ENCODE measurements at places on chromosomes 13 and 19.

- DNase-seq, result no peak
These were observed 11.8 kb upstream of the HSH2D start for GRCh38 chr19:16131648-16132047.

DNA sequence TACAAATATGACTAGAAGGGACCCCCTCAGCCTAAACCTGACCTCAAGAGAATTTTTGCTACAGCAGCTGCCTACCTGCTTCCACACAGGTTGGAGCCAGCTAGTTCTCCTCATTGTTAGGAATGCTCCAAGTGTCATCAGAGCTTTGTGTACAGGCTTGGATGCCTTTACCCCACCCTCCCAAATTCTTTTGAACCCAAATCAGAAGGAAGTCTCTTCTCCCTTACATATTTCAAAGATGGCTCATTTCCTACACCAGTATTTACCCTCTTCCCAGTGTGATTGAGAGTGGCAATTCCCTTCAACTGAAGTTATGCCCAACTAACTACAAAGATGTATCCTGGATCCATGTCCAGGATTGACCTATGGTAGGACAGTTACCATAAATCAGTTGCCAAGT is 323.2 kb downstream of the OXGR1 start:
- no peak for DNase-seq

DNA sequence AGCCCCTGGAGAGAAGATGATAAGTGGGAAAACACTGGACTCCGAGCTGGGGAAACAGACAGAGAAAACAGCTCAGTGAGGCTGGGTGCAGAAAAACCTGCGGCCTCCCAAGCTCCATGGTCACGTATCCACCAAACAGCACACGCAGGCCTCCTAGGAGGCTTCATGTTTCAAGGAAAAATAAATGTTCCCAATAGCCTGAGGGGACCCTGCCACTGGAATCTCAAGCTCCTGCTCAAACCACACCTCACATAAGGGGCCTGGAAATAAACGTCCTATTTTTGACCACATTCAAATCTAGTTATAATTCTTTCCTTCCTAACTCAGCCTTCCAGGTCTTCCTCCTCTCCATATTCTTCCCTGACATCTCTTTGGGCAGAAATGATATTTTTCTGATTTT is 225.7 kb downstream of the ABCC4 start:
- DNase-seq, result no peak

- DNase-seq, result no peak
These were observed 60.9 kb downstream of the THSD1 start for GRCh38 chr13:52345048-52345447.

- DNase-seq, result no peak
These were observed 357.8 kb downstream of the DCT start for GRCh38 chr13:94121686-94122085.

DNA sequence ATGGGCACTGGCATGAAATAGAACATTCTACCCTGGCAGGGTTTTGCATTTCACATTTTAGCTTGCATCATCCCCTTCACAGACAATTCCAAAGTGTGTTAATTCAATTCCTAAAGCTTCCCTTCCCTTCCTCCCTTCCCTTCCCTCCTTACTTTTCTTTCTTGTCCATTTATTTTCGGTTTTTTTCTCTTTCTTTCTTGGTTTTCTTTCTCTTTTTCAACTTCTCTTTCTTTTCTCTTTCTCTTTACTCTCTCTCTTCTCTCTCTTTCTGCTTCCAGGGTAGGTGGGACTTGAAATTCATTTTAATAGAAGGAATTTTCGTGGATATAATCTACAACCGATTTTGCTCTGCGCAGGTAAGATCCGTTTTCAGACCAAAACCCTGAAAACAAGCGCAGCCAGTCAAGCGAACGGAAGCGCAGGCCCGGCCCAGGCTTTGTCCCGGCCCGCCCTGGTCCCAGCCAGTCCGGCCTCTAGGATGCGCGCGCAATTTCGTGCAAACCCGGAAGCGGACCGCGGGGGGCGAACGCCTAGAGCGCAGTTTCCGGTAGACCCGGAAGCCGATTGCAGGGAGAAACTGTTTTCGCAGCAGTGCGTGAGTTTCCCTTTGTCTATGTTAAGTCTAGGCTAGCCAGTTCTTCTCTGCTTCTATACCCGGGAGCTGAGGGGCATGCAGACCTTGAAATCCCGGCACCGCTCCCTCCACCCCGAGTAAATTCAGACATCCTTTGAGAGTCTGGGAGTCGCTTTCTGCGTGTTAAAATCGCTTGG is at the start of gene ZNF528:
Gene ZNF528 (plus strand): TSS at position 540 of the 771 bp plus-strand sequence. CDS start 4,165 bp downstream, outside the sequence.
- peak; percentile 99 for DNase-seq

DNA sequence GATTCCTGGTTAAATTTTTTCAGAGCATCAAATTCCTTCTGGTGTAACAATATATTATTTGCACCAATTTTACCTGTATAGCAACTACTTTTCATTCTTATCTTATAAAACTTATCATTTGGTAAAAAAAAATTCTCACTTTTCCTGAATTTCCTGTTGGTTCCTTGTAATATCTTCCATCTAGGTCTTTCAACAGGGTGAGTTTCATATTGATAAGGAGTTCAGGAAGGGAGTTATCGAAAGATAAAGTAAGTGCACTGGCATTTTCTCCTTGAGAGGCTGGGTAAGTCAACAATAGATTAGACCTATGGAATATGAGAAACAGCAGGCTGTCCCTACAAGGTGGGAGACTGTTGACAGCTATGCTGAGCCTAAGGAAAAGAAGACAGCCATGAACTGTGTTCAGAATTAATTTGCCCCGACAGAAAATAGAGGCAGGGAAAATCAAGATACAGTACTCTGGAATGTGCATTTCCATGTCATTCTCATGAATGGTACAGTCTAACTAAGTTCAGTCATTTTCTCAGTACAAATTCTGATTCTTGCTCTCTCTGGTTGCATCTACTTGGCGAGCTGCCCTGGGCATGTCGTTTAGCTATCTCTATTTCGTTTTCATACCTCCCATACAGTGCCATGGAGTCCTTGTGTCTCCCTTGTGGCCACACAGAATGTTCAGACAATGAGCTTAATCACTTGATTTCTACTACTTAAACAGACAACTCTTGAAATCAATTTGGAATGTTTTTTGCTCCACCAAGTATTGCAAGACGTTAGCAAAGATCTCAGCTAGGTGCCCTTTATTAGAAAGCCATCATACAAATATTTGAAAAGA is 9.9 kb downstream of the IGFL1 start:
- DNase-seq, result no peak

Measured in mesenteric fat pad (tissue), 1 donor.